ENCODE measurements at places on chromosomes 7 and 10.

DNA sequence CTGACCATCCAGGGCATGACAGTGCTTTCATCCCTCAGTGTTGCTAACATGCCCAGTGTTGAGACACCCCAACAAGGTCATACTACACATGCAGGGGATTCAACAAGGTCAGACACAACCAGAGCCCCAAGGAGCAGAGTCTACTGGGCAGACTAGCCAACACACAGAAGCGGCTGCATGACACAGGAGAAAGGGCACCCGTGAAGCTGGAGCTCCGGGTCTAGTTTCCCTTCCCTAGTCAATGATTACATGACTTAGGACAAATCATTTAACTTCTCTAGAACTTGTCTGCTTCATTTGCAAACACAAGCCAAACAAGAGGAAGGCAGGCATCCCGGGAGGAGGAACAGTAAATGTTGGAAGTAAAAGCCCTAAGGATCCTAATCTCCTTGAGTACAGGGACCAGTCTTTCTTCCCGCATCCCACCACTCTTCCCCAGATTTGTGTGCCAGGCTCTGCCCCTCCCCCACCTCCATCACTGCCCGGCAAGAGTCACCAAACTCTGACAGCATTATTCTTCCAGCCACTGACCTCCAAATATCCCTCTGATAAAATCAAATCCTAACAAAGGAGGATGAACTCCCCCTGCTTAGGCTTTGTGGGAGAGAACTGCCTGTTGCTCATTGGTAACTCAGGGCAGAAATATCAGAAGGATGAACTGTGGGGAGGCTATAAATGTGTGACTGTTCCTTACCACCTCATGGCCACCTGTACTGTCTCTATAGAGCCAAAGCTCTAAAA lies 104.3 kb downstream of the KCNMA1 start:
- DNase-seq: no peak

GRCh38 chr7:98066934-98067507 lies 39.6 kb upstream of the LMTK2 start:
- DNase-seq: no peak

DNA sequence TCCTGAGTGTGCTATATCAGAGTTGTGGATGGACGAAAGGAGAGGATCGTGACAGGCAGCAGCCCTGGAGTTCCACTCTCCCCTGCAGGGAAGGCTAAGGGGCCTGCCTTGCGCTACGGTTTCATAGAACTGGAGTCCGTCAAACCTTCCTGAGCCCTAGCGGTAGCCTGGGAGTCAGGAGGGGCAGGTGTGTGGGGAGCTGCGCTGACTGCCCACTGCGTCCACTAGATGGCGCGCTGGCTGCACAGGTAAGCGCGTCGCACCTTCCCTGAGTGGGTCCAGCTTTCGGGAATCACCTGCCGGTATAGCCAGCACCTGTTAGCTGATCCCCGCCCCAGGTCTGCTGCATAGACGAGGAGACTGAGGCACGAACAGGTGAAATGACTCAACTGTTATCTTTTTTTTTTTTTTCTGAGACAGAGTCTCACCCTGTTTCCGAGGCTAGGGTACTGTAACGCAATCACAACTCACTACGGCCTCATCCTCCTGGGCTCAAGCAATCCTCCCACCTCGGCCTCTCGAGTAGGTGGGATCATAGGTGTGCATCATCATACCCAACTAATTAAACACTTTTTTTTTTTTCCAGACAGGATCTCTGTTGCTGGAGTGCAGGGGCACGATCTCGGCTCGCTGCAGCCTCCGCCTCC lies 20.2 kb upstream of the BAIAP2L1 start:
- DNase-seq: peak; percentile 33

DNA sequence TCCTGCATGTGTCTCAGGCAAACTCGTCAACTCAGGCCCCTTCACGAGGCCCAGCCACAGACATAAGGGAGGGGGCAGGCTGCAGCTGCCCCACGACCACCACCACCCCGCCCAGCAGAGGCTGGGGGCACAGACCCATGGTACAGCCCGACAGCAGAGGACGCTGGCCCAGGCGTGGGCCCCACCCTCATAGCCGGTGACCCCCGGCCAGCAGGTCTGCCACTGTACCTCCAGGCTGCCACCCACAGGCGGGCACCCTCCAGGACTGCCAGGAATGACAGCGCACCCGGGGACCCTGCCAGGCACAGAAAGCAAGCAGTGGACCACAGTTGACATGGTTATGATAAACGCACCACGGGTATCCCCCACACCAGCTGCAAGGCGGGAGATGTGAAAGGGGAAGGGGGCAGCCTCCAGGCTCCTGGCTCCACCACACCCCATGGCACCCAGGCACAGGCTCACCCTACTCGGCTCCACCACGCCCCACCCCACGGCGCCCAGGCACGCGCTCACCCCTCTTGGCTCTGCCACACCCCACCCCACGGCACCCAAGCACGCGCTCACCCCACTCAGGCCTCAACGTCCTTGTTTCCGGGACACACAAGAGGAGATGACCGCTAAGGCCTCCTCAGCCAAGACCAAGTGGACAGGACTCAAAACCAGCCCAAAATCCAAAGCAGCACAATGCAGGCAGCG lies 135.9 kb downstream of the MAD1L1 start:
- DNase-seq: no peak

DNA sequence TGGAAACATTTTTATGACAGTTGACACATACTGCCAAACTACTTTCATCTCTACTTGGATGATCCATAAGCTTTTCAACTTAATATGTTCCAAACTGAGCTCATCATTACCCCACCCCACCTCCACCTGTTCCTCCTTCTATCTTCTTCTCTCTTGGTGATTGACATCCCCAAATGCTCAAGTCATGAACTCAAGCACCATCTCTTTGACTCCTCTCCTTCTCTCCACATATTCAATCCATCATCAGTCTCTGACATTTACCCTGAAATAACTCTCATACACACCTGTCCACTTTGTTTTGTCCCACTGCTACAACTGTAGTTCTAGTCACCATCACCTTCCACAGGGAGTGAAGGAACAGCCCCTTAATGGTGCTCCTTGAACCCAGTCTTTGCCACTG lies 43.3 kb downstream of the SGCE start:
- DNase-seq: no peak

DNA sequence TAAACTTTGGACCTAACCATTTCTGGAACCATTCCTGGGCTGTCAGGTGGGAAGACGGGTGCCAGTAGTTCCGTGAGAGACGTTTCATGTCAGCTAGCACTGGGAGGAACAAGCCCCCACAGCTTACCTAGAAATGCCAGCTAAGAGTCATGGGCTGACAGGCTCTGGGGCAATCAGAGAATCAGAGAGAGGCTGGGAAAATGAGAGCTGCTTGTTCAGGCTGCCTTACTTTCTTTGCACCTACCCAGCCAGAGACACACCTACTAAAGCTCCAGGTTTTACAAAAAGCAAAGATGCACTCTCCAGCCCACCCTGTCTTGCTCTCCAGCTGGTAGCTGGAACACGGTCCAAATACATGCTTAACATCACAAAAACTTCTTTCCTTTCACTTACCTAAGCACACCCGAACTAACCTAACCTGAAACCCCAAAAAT lies 688 bp downstream of the PTN start:
- DNase-seq: no peak

DNA sequence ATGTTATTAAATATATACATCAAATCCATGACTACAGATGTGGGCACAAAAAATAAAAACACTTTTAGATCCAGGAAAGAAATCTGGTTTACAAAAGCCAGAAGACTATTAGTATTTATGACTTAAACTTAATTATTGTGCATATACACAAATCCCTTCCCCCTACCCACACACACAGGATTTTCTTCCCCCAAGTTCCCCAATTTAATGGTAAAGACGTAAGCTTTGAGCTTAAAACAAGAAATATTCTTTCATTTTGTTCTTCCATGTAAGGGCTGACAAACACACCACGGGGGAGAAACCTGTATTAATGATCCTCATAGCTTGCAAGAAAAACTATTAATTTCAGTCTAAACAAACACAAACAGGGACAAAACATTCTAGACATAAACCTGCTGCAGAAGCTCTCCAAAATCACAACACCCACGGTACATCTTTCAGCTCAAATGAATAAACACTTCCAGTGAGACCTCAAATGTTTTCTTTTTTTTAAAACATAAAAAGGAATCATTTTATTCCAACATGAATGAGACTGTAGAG lies 28.5 kb downstream of the OSBPL3 start:
- DNase-seq: no peak

GRCh38 chr7:134820778-134821177 lies 41.3 kb downstream of the CALD1 start:
- no peak for DNase-seq

Measured in T-cell (primary cell).